ENCODE measurements at places on chromosomes 16 and 17.
A peak's percentile ranks its signal among the peaks of the same experiment; 100 is the strongest.

DNA sequence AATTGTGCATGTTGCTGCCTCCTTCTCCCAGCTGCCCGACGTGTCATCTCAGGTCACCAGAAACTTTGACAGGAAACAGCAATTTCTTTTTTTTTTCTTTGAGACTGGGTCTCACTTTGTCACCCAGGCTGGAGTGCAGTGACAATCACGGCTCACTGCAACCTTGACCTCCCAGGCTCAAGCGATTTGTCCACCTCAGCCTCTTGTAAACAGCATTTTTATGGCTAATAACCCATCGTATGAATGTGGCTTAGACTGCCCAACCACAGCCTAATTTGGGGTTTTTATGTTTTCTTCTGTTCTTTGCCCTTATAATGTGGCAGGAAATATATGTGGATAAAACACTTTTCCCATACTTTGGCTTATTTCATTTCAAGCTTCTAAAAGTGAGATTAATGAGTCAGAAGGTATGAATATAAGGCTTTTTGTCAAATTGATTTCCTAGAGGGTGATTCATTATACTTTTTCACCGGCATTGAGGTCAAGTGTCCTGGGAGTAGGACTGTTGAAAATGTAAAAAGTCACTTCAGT lies 31.0 kb upstream of the SLC5A10 start:
- no peak for ATAC-seq
- H3K27ac ChIP-seq, result peak overlapping the region; percentile 36
- H3K36me3 ChIP-seq, result peaks cover 39% of the 10 kb centered on the region
- H3K27me3 ChIP-seq, result no peaks in the 10 kb centered on the region

GRCh38 chr16:76197900-76198299 lies 79.3 kb upstream of the CNTNAP4 start:
- no peaks in the 10 kb centered on the region for H3K4me1 ChIP-seq
- no peak for ATAC-seq
- no peak overlapping the region for H3K27ac ChIP-seq

DNA sequence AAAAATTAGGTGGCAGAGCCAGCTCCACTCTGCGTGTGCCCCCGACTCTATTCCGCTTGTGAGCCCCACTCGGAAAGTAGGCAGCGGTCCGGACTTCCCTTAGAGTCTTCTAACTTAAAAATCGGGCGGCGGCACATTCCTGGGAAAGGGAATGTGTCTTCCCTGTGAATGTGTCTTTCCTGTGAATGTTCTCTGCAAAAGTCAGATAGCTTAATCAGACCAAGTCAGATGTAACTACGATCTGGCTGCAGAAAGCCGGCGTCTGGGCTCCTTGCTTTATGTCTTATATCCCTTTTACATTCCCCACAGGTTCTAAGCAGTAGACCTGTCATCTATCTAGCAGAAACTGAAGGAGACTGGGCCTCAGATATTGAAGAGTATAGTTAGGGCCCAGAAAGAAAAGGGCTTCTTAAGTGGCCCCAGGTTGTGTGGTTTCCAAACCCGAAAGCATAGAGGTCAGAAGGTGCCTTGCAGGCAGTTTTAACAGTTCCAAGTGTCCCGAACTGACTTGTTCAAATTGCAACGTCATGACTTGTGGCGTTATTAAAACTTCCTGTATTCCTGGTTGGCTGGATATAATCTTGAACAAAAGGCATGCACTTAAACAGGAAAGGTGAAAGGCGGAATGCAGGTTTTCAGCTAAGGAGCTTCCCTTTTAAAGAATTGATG lies 601 bp downstream of the PHKB start:
- no peak for ATAC-seq
- no peaks in the 10 kb centered on the region for H3K36me3 ChIP-seq

- ATAC-seq, result no peak
- H3K27me3 ChIP-seq, result no peaks in the 10 kb centered on the region
- H3K4me3 ChIP-seq, result no peak overlapping the region
- H3K36me3 ChIP-seq, result peaks cover 48% of the 10 kb centered on the region
- no peaks in the 10 kb centered on the region for H3K4me1 ChIP-seq
Measured at GRCh38 chr17:82745524-82745923, 6.3 kb upstream of the TBCD start.

DNA sequence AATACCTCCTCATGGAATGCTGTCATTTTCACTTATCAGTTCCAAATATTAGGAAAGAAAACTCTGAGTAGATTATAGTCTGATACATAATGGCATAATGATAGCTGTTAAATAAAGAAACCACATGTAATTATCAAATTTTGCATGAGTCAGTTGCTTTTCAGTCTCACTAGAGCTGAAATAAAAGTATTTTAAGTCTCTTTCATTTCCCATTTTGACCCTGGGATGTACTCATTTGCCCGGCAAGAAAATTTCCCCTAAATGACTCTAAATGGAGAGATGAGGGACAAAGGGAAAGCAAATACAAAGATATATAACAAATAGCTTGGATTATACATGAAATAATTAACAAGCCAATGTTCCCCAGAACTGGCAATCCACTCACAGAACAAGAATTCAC lies 47.9 kb upstream of the CPHXL start:
- H3K36me3 ChIP-seq, result no peaks in the 10 kb centered on the region
- no peaks in the 10 kb centered on the region for H3K4me1 ChIP-seq
- H3K4me3 ChIP-seq, result no peak overlapping the region
- H3K27me3 ChIP-seq, result peaks cover 3% of the 10 kb centered on the region
- no peak overlapping the region for H3K27ac ChIP-seq

DNA sequence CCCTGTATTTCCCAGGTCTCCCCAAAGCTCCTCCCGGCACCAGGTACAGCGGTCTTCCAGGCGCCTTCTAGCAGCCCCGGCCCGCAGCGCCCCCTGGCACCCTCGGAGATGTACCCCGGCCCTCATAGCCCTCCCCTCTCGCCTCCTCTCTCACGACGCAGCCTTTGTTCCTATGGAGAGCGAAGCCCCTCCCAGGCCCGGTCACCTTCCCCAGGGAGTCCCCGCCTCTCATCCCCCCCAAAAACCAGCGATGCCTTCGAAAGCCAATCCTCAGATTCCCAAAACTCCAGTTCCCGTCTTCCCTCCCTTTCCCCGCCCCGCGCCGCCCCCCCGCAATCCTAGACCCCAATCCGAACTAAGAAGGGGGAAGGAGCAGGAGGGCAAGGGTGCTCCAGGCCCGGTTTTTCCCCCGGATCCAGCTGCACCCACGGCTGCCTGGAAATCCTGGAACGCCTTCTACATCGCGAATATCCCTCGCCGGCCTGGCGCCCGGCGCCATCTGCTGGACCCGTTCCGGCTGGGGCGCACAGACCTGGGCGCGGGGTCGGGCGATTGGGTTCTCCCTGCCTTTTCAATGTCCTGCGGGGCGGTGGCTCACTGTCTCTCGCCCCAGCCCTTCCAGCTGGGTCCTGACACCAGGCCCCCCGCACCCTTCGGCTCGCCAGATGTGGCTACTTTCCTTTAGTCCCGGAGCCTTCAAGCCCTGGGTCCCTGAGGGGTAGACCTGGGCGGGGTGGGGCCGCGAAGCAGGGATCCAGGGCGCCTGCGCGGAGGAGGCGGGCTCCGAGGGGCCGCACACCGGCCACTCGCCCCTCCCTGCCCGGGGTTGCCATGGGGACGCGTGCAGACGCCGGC lies at the start of gene DNAH2:
DNAH2 (plus strand) TSS at position 844 of the 855 bp plus-strand sequence. CDS start 1,991 bp downstream, outside the sequence.
- peak; percentile 88 for ATAC-seq
- peaks cover 49% of the 10 kb centered on the region for H3K27me3 ChIP-seq
- peak within 1 kb of the TSS; percentile 64 for H3K4me3 ChIP-seq

- no peak for ATAC-seq
- H3K4me3 ChIP-seq, result no peak overlapping the region
- H3K4me1 ChIP-seq, result no peaks in the 10 kb centered on the region
- no peaks in the 10 kb centered on the region for H3K27me3 ChIP-seq
- H3K27ac ChIP-seq, result no peak overlapping the region
Measured at GRCh38 chr16:29641561-29641960, 21.5 kb upstream of the SPN start.

DNA sequence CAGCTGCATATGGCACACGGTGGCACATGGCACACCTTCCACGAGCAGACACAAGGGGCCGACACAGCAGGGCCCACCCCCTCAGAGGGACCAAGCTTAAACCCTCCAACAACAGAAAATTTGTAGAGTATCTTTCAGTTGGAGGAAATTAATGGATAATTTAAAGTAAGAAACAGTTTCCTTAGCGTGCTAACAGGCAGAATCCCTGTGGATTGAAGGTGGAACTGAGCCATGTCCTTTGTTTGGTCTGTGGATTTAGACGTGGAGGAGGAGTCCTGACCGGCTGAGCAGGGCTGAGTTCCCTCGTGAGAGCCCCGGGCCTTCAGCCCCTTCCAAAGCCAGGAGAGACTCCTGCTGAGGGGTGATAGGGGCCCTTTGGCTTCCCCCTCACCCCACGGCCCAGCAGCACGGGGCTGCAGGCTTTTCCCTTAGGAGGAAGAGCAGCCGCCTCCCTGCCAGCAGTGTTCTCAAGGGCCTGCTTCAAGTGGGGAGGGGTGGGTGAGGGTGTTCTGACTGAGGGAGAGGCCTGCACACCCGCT lies 1.4 kb upstream of the CYB561 start:
- H3K4me1 ChIP-seq, result no peaks in the 10 kb centered on the region
- H3K27ac ChIP-seq, result peak overlapping the region; percentile 80
- H3K27me3 ChIP-seq, result peaks cover 6% of the 10 kb centered on the region
- ATAC-seq, result no peak

DNA sequence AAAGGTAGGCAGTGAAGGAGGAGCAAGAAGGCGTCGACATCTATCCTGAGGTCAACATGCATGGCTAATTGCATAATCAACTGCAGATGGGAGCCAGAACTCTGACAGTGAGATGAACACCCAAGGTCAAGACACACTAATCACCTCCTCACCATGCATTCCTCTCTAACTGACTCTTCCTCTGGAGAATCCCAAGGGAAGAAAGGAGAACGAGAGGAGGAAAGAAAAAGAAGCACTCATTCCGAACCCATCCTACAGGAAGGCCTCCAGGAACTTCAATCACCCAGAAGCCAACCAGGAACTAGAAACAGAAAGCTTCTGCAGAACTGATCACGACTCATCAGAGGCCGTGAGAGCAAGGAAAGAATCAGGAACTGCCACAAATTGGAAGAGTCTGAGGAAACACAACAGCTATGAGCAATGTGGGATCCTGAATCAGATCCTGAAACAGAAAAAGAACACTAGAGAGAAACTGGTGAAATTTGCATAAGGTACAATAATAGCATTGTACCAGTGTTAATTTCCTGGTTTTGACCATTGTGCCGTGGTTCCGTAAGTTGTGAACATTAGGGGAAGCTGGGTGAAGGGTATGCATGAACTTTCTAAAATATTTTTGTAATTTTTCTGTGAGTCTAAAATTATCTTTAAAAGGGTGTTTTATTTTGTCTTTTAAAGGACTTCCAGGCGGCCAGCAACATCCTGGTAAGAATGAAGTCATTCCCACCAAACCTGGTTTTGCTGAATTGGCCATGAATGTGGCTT lies 10.0 kb upstream of the BEAN1 start:
- H3K4me1 ChIP-seq, result no peaks in the 10 kb centered on the region
- ATAC-seq, result no peak
- H3K27me3 ChIP-seq, result peaks cover 20% of the 10 kb centered on the region
- no peak overlapping the region for H3K4me3 ChIP-seq
- H3K36me3 ChIP-seq, result no peaks in the 10 kb centered on the region
- H3K27ac ChIP-seq, result no peak overlapping the region

DNA sequence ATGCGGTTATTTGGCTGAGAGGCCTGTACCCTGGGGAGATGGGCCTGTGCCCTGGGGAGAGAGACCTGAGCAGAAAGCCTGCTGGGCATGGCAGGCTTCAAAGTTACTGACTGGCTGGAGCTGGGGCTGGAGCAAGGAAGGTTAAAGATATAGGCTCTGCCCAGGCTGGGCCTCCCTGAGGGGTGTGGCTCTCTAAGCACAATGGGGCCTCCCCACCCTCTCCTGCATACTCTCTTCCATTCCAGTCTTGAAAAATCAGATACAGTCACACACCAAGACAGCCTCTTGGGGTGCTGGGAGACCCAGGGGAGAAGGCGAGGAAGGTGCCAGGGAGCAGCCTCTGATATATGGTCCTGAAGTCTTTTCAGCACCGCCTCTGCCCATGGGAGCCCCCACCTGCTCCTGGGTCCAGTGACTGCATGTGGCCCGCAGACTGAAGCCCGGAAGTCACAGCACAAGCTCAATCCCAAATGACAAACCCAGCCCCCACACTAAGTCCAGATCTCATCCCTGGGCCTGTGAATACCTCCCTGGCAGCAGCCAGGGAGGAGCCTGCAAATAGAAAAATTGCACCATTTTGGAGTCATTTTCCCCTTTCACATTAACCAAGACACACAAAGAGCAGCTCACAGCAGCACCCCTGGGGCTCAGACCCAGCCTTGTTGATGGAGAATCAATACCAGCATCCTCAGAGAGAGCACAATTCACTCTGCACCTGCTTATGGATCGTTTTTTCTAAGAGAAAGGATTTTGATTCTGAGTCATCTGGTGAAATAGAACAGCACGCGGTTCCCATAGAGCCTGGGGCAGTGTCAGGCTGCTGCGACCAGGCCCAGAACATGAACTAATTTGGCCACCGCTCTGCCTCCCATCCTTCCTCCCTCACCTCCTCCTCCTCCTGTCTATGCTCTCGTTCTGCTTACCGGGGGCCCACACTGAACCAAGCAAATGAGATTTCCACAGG lies 25.6 kb upstream of the CACNG1 start:
- peaks cover 6% of the 10 kb centered on the region for H3K27me3 ChIP-seq
- no peak for ATAC-seq
- no peaks in the 10 kb centered on the region for H3K4me1 ChIP-seq
- no peak overlapping the region for H3K4me3 ChIP-seq
- no peak overlapping the region for H3K27ac ChIP-seq
- no peaks in the 10 kb centered on the region for H3K36me3 ChIP-seq

DNA sequence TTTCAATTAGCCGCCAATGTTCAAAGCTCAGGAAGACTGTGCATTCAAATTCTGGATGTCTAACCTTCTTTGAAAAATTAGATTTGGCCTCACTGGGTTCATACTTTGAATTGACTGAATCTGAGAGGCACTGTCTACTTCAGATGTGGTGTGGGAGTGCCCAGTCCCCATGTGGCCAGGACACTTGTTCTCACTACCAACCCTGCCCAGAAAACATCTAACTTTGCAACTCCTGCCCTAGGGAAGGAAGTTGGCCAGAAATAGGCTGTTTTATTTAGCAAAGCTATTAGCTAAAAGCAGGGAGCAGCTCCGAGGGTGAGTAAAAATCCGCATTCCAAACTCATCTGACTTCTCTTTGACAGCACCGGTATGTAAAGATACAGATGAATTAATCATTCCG lies 86.3 kb downstream of the XYLT1 start:
- H3K4me3 ChIP-seq, result no peak overlapping the region
- peak overlapping the region; percentile 93 for H3K27ac ChIP-seq
- no peaks in the 10 kb centered on the region for H3K27me3 ChIP-seq
- no peaks in the 10 kb centered on the region for H3K36me3 ChIP-seq
- peaks cover 83% of the 10 kb centered on the region for H3K4me1 ChIP-seq

DNA sequence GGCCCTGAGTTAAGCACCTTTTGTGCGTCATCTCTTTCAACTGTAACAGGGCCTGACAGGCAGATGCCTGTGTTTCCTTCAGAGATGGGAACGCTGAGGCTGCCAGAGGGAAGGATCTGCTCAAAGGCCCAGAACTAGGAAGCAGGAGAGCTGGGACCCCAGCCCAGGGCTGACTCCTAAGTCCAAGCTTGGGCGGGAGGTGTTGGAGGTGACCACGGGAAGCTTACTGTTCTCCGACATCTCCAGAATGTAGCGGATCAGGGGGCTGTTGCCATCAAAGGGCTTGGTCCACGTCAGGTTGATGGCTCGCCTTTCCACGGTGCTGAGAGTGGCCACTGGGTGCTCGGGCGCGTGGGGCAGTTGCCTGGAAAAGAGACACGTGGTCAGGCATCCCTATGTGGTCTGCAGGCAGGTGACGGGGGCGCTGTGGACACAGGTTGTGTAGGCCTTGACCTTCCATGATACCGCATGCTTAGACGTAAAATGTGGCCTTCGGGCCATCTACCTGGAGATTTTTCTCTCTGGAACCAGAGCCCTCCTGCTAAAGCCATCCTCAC lies 111.4 kb upstream of the CDC42EP4 start:
- peaks cover under 1% of the 10 kb centered on the region for H3K27me3 ChIP-seq
- H3K4me3 ChIP-seq, result no peak overlapping the region
- no peak overlapping the region for H3K27ac ChIP-seq
- ATAC-seq, result no peak

All from gastroesophageal sphincter (tissue), 4 donors.